ENCODE measurements at places on chromosomes 5 and 9. TPM values are rescaled to one million over a fixed set of nuclear protein-coding genes. Genes with fewer than 3 reads are reported as not detected.

POU5F2 gene
- 1.1 TPM for total RNA-seq

SPATA31A3 gene
- not detected for total RNA-seq

TRIP13 gene
- 27.2 TPM for total RNA-seq

OTP gene
- not detected for total RNA-seq

AQP7 gene
- 0.28 TPM for total RNA-seq

DNA sequence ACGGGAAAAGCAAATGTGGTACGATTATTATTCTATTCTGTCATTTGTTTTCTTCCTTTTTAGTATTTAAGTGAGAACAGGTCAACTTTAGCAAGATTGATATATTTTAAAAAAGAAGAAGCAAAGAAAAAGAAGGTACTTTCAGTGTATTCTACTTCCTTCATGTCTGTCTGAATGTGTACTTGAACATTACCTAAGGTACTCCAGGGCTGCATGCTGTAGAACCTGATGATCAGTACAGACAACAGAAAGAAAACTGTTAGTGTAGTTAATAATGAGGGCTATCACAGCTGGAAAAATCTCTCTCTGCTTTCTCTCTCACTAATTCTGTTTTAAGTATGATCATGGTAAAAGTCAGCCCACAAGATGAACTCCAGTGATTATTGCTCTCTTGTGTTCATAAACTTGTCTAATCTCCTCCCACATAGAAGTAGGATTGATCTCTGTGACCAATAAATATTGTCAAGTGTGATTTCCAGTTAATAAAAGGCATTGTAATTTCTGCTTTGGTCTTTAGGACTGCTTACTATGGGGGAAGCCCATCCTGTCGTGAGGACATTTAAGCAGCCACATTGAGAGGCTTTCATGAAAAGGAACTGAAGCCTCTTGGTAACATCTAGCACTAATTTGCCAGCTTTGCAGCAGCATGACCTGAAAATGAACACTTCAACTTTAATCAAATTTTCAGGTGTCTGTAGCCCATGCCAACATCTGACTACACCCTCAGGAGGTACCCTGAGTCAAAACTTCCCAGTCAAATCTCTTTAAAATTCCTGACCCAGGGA lies 864.0 kb upstream of the ACO1 start:
- no peak for DNase-seq

- DNase-seq: no peak
Measured at GRCh38 chr5:90231688-90232087, 177.9 kb downstream of the CETN3 start.

- DNase-seq: no peak
Measured at GRCh38 chr5:180334751-180335613, 18.2 kb downstream of the GFPT2 start.

TLX3 gene
- not detected for total RNA-seq

GRCh38 chr9:132519033-132519432 lies 63.4 kb upstream of the BARHL1 start:
- no peak for DNase-seq

DNA sequence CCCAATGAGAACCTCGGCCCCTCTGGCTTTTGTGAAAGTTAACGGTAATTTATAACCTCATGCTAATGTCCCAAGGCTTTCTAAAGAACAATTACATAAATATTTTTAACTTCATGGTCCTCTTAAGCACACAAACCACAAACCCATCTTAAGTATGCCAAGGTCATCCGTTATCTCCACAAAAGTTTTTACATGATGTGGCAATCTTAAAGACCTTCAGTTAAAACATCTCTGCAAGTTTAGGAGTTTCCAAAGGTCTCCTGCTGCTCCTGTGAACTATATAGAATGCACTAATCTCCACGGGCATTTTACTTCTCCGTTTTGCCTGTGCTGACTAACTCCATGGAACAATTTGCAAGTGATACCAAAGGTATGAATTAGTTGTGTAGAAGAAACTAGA lies 228.2 kb downstream of the TLE1 start:
- peak; percentile 62 for DNase-seq

- DNase-seq: no peak
Measured at GRCh38 chr5:181069767-181070491, 29.9 kb downstream of the BTNL9 start.

GRCh38 chr5:72018143-72018803 lies 89.0 kb upstream of the MAP1B start:
- peak; percentile 58 for DNase-seq

- no peak for DNase-seq
Measured at GRCh38 chr5:107805824-107806223, 135.1 kb upstream of the EFNA5 start.

ADCY2 gene
- total RNA-seq: not detected

ADAMTS16 gene
- 0.28 TPM for total RNA-seq

DNA sequence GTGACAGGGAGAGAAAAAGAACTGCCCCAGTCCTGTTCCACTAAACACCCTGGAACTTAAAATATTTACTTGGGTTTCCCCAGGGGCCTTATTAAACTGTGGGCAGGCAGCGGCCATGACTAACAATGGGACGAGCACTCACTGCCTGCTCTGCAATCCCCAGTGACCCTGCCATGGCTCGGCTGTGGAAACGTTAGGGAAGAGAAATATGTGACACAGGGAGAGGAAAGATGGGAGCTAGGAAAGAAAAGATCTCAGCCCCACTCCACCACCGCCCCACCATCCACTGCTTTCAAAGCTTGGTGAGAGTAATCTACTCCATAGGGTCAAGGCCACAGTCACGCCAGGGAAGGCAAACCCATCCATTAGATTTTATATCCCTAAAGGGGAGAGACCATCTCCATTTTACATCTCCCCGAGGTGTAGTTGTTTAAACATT lies 117.6 kb downstream of the EFNA5 start:
- peak; percentile 15 for DNase-seq

DNA sequence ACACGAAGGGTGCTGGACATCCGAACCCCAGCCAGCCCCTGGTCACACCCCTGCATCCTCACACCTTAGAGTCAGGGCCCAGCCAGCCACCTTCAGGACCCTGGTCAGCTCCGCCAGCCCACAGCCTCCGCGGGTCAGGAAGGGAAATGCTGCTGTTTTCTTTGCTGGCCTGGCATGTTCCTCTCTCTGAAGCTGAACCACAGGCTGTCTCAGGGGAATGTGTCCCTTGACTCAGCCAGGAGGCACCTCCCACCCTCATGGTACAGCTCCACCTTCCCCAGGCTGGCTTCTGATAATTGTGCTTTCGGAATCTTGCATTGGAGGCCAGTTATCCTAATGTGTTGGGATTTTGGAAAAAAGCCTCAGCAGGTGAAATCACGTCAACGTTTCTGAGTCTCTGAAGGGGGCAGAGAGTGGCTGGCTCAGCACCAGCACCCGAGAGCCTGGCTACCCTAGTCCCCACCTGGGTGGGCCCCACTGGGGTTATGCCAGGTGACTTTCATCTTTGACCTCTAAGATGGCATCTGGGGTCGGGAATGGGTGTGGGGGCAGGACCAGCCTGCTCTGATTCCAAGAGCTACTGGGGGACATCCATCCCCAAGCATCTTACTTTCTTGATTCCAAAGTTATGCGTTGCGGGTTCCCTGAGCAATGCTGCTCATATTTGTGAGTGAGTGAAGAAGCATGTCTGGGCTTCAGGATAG lies 9.8 kb upstream of the OLFM1 start:
- DNase-seq: no peak

DNA sequence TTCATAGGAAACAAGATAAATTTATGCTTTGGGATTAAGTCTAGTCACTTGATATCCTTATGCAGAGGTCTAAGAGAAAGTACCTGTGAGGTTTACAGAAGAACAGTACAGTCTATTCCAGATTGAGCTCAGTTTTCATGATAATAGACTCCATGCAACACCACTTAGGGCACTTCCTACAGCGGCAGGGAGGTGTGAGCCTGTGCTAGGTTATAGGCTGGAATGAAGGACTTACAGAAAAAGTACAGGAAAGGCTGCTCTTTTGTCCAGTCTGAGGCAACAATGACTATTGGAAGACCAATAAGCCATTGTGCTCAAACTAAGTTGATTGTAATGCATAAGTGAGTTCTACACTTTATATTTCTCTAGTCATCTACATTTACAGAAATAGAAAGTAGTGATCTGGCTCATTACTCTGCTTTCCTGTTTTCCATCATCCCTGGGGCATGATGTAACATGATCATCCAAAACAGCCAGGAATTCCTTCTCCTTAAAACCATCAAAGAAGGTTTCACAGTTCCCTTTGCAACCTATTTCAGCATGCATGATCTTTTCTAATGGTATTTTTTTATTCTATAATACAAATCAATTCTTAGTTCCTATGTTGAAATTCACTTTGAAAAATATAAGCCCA lies 322.8 kb downstream of the SLF1 start:
- no peak for DNase-seq

ANGPTL2 gene
- total RNA-seq: 14.7 TPM

DNA sequence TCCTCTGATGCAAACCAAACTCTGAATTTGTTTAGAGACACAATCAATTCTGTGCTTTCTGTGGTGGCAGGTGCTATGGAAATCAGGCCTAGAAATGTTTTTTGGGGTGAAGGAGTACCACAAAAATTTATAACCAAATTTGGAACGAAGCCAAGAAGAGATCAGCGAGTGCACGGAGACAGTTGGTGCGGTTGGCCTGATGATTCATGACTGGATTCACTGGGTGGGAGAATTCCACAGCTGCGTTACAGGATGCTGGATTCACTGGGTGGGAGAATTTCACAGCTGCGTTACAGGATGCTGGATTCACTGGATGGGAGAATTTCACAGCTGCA lies 135.6 kb upstream of the IRX4 start:
- no peak for DNase-seq

All from IMR-90 (cell line).